Stimulated activated CD8-positive, alpha-beta memory T cell treated with anti-CD3 and anti-CD28 coated beads, Interleukin-12 subunit alpha, Interleukin-12 subunit beta, amount 100 ng/mL, for 1 hour (primary cell): ENCODE measurements at places on chromosomes 2 and 18.

- no peak for DNase-seq
Measured at GRCh38 chr2:216645636-216645950, 12.4 kb downstream of the IGFBP2 start.

GRCh38 chr18:68735483-68736343 is 20.8 kb upstream of the TMX3 start:
- no peak for DNase-seq

GRCh38 chr2:100964222-100964621 is 37.9 kb upstream of the RPL31 start:
- DNase-seq: no peak

DNA sequence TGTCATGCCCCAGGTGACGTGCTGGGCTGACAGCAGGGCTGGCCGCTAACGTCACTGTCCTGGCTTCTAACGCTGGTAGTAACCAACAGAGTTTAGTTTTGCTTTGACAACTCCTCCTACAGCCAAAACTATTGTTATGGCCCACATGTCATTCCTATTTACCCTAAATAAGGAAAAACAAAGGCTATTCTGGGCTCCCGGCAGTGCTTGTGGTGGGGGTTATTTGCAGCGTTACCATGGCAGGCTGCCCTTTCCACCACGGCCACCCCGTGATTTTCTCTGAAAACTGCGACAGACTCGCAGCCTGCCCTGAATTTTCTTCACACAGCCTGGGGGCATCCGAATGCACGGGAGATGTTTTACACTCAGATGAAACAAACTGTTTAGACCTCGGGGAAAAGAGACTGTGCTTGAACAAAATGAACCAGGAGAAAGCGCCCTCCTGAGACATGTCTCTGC is 115.2 kb downstream of the FAM210A start:
- no peak for DNase-seq
